ENCODE measurements at places on chromosomes 3 and 15. TPM values are rescaled to one million over a fixed set of nuclear protein-coding genes. Genes with fewer than 3 reads are reported as not detected.

The NDUFAF3 gene
- total RNA-seq, result 165 TPM

The SQOR gene
- total RNA-seq, result 18.5 TPM

The MB21D2 gene
- total RNA-seq, result 1.7 TPM

- DNase-seq, result no peak
Observed at GRCh38 chr3:178156301-178156700, 379.9 kb upstream of the KCNMB2 start.

DNA sequence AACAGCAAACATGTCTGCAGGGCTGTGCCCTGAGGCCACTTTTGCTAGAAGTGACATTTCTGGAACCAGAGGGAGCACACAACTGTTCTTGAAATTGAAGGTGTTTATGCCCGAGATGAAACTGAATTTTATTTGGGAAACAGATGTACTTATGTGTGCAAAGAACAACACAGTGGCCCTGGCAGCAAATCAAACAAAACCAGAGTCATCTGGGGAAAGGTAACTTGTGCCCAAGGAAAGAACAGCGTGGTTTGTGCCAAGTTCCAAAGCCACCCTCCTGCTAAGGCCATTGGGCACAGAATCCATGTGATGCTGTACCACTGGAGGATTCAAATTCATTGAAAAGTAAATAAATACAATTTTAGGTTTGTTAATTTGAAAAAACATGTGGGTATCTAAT is 31.2 kb upstream of the RARRES1 start:
- DNase-seq, result no peak

DNA sequence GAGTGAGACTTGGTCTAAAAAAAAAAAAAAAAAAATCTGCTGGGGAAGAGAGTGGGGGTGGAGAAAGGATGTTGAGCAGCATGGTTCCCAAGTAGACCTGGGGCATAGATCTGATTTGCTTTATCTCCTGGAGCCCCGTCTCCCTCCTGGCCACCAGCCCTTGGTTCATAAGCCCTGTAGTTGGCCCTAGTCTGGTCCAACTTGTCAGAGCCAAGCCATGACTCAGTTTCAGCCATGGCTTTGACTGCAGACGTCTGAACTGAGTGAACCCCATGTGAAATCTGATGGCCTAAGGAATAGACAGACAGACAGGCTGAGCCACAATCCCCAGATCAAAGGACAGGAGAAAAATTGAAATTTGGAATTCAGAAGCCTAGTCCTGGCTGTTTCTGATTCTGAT is 2.0 kb upstream of the CILP start:
- DNase-seq, result no peak

DNA sequence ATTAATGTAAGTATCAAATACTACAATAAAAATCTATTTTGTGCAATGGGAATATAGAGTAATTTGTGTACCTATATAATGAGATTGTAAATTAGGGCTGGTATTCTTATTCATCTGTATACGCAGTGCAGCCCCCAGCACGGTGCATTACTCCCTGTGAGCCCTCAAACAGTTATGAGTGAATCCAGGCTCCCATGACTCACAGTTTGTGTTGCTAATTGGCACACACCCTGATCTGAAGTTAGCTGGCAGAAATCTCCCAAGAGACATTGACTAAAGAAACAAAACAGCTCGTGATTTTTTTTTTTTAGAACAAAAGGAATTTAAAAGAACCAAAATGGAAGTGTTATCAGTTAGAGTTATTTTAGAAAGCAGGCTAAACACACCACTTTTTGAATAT is 15.7 kb downstream of the GK5 start:
- DNase-seq, result no peak

DNA sequence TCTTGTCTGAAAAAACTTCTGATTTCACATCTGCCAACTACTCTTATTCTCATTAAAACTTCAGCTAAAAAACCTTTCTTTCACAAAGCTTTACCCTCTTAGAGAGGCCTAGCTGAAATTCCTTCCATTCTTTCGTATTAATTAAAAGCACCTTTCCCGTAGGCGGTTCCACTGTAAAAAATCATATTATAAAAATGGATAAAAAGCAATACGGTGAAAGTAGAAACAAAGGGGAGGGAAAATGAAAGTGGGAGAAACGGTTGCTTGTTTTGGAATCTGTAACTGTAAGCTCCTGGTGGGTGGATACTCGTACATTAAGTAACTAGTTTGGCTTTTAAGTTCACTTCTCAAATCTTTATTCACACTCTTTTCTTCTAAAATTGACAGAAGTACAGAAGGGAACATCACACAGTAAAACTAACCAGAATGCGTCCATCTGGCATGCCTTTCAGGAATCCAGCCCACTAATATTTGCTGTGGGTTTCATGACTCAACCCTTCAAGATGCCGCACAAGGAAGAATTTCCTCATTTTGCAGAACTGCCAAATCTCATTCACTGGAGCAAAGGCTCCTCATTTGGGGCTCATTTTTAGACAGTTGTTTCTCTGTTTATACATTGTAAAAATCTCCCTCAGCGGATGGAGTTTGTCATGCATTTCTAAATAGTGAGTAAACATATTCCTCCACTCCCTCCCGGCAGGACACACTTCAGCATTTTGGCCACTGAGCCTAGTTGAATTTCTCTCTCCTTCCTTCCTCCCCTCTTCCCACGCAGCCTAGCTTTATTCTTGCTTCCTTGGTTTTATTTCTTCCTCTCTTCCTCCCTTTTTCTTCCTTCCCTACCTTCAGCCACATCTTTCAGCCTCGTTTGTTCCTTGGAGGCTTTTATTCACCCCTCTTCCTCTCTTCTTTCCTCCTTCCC is 419.5 kb upstream of the NAALADL2 start:
- DNase-seq, result no peak

- DNase-seq, result no peak
Observed at GRCh38 chr3:58366699-58367098, 34.0 kb downstream of the PXK start.

DNA sequence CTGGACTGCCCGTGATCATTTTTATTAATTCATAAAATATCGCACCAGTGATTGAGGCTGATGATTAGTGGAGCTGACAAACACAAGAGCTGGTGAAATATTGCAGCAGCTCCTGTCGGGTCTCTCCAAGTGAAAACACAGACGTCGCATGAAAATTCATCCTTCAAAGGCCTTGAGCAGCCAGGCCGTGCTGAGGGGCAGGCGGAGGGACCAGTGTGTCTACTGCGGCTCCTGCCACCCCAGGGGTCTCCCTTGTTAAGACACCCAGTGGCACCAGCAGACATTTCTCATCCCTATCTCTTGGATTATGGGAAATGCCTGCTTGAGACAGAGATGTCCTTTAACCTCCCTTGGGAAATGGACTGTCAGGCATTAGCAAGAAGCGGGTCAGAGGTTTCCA is 289.4 kb upstream of the TLE3 start:
- DNase-seq, result no peak

DNA sequence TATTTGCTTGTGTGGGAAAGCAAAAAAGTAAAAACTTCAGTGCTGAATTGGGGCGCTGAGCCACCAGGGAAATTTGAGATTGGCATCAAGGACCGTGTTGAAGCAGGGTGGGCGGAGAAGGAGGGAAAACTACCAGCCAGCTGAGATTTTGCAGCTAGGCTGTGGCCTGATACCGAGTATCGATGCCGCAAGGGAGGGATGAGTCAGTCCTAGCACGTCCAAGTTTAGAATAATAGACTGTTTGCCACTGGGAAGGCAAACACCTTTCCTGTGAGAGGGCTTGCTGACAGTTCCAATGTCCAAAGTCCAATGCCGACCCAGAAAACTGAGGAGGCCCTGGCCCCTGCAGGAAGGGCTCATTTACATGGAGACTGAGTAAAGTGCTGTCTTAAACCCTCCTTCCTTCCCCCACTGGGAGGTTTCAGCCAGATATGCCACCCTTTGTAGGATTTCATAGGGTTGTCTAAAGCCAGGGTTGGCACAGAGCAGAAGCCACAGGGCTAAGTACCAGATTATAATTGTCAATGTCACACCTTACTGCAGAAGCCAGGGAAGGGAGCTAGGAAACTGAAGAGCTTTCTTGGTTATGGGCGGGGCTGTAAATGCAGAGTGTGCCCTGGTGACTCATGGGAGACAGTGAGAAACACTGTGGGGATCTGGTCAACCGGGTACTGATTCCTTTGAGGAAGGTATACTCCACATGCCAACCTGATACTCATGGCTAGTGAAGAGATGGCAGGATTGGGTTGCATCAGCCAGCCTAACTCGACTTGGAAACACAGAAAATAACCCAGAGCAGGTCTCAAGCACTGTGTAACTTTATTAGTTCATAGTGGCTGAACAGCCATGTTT is 28.4 kb upstream of the PIK3CB start:
- no peak for DNase-seq

DNA sequence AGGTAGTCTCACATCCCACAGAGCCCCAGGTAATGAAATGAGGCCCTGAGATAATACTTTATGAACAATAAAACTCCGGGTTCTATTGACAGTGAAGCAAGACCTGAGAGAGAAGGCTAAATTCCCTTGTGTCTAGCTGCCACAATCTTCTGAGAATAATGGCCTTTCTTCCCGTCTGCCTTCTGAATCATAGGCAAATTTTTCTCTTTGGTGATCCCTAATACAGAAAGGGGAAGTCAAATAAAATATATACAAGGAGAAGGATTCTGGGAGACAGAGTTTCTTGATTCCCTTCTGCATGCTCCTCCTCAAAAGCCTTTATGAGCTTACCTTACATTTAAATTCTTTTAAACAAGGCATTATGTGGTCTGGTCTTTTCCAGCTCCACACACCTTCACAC is 29.9 kb upstream of the CCR2 start:
- DNase-seq, result no peak

DNA sequence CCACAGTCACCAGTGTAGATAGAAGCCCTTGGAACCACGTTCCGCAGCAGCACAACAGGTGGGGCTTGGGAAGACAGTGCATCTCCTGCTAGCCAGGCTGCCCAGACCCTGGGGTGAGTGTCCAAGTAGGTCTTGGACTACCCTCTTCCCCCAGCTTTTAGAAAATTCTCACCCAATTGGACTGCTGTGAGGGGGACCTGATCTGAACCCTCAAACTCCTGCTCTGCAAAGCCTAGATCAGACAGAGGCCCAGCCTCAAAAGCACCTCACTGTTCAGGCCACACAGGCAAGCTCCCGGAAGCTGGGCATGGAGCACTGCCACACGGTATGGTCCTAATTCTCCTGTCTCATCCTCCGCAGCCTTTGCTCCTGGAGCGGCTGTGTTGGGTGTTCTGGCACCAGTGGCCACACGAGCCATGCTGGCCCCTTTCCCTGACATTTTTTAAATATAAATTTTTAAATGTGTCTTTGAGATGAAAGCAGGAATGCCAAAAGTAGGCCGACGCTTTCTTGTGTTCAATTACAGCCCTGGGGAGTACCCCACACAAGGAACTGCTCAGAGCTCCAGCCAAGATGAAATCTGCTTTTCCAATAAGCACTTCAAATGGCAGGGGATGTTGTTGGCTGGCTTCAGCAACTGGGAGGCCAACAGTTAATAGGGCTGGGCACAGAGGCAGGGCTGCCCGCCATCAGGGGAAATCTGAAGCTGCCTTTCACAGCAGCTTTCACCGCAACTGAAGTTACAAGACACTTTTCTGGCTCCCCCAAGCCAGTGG is 40.9 kb downstream of the CPN2 start:
- DNase-seq, result no peak

- DNase-seq, result peak; percentile 61
Observed at GRCh38 chr3:46868287-46868686, 5.0 kb upstream of the MYL3 start.

- no peak for DNase-seq
Observed at GRCh38 chr3:62839748-62840147, 35.5 kb downstream of the CADPS start.

DNA sequence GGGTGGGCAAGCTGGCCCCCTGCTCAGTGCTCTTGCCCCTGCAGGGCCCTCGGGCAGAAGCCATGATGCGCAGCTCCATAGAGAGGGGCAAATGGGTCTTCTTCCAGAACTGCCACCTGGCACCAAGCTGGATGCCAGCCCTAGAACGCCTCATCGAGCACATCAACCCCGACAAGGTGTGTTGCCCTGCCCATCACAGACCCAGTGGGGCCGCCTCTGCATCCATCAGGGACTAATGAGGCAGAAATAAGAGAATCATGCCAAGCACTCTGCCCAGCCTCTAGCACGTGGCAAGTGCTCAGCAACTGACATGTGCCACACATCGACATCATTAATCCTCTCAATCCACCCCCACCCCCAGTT is 49.4 kb downstream of the SEMA3G start:
- peak; percentile 24 for DNase-seq

- no peak for DNase-seq
Observed at GRCh38 chr3:72997421-72997961, 880 bp downstream of the PPP4R2 start.
